ENCODE measurements at places on chromosomes 1 and 21.

DNA sequence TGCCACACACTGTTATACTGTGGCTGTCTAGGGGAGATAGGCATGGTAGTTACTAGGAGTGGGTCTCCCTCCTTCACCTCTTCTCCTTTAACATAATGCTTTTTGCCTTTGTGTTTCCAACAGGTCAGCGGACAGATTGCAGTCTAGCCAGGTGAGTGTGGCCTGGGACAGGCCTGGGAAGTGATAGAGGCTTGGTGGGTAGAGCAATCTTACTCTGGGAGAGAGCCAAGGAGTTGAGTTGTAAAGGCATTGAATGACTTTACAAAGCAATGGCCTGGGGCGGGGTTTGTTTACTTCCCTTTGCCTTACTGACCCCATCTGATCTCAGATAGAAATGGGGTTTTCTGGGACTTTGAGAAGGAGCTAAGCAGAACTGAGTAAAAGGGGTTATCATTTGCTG, 51.0 kb upstream of the IKBKE start:
- no peak for DNase-seq

- DNase-seq: no peak
These were observed 3.0 kb downstream of the FNDC5 start for GRCh38 chr1:32867671-32868070.

DNA sequence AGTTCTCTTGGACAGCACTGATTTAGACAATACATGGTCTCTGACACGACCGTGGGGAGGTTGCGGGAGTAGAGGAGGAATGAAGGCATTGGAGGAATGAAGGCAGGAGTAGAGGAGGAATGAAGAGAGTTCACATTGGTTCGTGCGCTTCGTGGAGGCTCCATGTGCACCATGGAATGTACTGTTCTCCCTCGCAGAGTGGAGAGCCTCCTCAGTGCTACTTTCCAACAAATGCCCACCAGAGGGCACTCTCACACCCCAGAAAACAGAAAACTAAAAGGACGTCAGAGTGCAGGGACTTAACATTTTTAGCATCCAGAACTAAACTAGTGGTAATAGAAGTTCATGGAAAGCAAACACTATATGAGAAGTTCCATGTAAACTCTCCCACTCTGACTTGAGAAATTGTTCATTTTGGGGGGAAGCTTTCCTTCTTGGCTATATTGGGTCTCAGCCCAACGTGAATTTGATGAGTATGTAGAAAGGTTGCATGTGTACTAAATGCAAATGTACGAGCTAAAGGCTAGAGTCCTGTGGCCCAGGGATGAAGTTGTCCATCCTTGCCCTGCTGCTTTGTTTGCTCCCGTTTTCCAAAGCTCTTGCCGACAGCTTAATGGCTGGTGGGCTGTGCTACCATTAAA, 211.6 kb downstream of the LMX1A start:
- DNase-seq: no peak

DNA sequence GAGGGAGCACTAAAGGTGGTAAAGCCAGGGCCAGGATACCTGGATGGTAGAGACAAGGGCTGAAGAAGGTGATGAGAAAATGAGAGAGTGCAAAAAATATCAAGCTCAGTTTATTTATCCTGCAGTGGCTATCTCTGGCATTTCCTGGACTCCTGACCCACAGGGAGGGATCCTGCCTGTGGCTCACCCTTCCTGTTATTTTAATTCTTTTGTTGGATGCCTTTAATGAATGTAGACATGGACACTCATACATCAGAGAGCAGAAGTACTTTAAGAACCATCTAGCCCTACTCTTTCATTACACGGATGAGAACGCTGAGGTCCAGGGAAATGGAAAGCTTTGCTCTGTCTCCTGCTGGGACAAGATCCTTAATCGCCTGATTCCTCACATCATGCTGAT, 20.6 kb downstream of the JUN start:
- DNase-seq: no peak

GRCh38 chr1:28244549-28245251, 8.8 kb downstream of the ATP5IF1 start:
- no peak for DNase-seq

DNA sequence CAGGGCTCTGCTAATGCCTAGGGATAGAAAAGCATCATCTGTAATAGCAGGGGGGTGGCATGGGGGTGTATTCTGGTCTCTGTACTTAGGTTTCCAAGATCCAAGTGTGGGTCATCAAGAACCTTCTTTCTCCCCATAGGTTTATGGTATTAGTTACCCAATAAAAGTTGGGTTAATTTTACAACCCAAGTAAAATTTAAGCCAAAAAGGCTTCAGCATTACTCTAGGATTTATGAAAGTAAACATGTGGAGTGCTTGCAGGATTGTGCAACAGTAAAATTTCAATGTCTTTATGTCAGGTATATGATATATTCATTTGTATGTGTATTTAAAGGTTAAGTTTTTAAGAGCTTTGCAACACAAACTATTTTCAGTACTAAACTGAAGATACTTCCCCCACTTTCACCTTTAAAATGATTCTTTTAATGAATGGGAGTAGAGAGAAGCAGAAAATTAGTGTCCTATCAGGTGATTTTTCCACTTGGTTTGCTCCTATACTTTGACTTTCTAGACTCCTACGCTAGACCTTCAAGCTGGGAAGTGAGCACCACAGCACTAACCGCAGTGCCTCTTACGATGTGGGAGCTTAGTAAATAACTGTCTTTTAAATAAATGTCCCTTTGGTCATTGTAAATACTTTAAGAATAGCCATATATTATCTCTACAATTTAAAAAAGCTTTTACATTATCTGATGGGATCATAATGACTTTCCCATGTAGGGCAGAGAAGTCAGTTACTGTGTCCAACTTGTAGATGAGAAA, 67.8 kb upstream of the UBE2U start:
- no peak for DNase-seq

DNA sequence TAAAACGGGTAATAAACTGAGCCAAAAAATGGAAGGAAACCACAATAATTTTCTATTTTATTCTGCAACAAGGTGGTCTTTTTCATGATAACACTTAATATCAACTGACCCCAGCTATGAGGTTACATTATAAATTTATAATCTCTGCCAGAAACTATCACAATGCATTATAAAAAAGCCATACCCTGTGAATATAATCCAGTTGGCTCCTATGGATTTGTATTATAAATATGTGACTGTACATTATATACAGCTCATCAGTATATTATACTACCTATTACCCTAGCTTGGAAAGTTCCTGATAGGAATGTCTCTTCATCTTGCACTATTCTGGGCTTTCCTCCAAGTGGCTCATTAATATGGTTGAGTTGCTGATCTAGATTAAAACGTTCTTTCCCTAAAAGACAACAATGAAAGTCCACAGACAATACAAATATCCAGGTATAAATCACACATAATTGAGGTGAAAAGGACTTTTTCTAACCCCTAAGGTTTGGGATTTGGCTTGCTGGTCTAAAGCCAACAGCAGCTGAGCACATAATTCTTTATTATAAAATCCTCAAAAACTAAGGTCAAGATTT, 487.7 kb downstream of the TTLL7 start:
- no peak for DNase-seq

- no peak for DNase-seq
These were observed 3.8 kb downstream of the AGO1 start for GRCh38 chr1:35886577-35887431.

- DNase-seq: no peak
These were observed 6.1 kb downstream of the ACP6 start for GRCh38 chr1:147664206-147664605.

GRCh38 chr1:100646001-100646400, 73.5 kb upstream of the VCAM1 start:
- DNase-seq: no peak

DNA sequence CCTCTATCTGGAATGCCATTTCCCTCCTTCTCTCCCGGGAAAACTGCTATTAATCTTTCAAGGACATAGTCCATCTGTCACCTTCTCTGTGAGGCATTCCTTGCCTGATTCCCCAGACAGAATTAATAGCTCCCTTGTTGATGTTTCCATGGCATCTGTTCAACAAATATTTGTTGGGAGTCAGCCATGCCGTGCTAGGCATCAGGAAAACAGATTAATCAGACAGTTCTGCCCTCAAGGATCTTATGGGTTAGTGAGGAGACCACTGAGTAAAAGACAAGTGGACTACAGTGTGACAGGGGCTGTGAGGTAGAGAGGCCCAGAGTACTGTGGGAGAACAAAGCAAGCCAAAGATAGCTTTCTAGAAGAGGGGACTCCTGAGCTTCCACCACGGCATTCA, 11.4 kb upstream of the MAGOH start:
- DNase-seq: no peak

GRCh38 chr1:168386949-168387586, 106.4 kb downstream of the TBX19 start:
- peak; percentile 34 for DNase-seq

GRCh38 chr1:21567241-21568005, 58.2 kb downstream of the ALPL start:
- DNase-seq: no peak

DNA sequence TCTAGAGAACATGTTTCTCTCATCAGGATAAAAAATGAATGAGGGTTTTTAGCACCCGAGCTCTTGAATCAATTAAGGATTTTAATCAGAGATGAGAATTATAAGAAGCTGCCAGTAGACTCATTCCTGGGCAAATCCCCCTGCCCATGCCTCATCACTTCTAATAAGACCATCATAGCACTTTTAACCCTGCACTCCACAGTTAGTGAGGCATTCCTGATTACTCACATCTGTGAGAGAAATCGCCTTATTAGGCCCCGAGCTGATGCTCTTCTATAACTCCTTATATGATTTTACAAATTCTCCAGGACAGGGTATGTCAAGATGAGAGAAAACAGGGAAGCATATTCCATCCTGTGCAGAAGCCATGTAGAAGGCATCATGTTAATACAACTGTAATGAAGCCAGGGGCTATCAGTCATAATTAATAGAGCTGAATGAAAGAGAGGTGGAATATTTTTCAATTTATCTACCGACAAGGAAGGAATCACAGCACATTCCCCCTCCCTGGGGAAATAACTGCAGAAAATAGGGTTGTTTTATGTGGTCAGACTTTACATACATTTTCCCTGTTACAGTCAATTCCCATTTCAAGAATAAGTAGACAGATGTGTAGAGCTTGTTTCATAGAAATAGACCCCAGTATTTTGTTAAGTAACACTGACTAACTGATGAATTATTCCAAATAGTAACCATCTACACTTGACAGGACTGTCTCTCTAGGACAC, 272.7 kb downstream of the HHIPL2 start:
- no peak for DNase-seq

- no peak for DNase-seq
These were observed 419 bp upstream of the TSEN15 start for GRCh38 chr1:184051138-184051484.

DNA sequence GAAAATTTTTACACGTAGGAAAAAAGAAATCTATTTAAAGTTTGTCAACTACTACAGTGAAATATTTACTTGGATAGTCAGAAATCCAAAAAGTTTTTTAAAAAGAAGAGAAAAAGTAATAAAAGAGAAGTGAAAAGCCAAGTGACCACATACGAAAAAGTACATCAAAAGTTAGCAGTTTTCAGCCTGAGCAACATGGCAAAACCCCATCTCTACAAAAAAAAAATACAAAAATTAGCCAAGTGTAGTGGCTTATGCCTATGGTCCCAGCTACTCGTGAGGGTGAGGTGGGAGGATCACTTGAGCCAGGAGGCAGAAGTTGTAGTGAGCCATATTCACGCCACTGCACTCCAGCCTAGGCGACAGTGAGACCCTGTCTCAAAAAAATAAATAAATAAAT, 5.2 kb upstream of the MR1 start:
- no peak for DNase-seq

DNA sequence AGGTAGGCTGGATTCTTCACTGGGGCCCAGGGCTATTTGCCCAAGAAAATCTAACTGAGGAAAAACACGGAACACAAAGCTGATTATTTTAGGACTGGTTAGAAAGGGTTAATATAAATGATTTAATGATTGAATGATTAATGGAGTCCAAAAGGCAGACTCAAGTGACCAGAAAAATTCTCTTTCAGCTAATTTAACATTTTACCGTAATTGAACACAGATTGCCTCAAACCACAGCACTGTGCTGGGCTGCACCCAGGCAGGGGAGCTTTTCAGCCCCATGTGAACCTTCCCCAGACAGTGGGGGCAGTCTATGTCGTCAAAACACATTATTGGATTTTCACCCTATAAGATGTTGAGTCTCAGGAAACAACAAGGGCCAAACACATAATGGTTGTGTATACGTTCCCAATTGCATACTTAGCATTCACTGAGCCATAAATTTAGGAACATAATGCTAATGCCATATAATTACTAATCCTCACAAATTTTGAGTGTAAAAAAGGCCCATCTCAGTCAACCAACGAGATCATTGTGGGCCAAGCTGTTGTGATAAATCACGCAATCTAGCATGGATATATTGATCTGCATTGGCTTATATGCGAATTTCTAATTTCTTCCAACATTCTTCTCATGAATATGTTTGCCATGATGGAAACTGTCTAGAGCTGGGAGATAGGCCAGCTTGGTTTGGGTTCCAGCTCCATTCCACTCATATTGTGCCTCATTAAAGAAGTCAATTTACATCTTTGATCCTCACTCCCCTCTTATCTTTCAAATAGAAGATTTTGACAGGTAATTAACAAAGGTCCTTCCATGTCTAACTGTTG, 27.7 kb downstream of the DSCAM start:
- no peak for DNase-seq

- no peak for DNase-seq
These were observed 37.7 kb upstream of the GPR157 start for GRCh38 chr1:9166289-9167235.

GRCh38 chr21:42071146-42071737, at the start of gene UMODL1:
Gene UMODL1, plus strand, starts transcription at chr21:42071317. Its CDS starts 0 bp downstream, at chr21:42071317.
- no peak for DNase-seq

- DNase-seq: no peak
These were observed 127.8 kb downstream of the GABPA start for GRCh38 chr21:25862596-25862995.

GRCh38 chr1:52239708-52240001, 97.8 kb downstream of the ZFYVE9 start:
- no peak for DNase-seq

DNA sequence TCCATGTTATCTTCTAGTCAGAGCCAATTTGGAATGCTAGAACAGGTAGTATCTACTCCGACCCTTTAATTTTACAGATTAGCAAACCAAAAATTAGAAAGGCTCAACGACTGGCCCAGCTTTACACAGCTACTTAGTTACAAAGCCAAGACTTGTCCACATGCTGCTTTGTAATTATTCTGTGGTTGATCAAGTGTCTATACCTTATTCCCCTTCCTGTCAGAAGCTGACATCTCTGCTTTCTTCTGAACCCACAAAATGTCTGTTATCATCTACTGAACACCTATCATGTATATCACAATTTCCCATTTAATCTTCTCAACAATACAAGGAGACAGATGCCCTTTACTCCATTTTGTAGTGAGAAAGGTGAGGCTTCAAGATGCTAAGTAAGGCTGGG, 15.6 kb downstream of the TGFBR3 start:
- no peak for DNase-seq

DNA sequence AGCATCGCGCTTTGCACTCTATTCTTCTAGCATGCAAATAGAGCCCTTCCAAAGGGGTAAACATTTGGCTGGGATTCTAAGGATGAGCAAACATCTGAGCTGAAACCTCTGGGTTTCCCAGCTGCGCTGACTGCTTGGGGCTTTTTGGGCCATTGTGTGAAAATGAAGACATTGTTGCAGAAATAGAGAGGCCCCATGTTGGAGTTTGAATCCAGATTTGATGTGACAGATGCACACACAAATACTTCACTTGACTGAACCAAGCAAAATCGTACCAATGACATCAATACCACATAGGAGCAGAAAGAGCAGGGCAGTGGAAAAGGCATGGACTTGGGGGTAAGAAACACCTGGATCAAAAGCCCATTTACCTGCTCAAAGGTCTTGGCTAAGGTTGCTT, 144.6 kb upstream of the HMGB4 start:
- DNase-seq: no peak

Measured in stimulated activated CD4-positive, alpha-beta T cell treated with anti-CD3 and anti-CD28 coated beads, Interleukin-1b, Interleukin-23, amount 100 ng/mL, for 1 hour (primary cell).